ENCODE measurements at places on chromosomes 5 and 9.

GRCh38 chr9:38112049-38112448, 43.0 kb upstream of the SHB start:
- DNase-seq, result no peak

DNA sequence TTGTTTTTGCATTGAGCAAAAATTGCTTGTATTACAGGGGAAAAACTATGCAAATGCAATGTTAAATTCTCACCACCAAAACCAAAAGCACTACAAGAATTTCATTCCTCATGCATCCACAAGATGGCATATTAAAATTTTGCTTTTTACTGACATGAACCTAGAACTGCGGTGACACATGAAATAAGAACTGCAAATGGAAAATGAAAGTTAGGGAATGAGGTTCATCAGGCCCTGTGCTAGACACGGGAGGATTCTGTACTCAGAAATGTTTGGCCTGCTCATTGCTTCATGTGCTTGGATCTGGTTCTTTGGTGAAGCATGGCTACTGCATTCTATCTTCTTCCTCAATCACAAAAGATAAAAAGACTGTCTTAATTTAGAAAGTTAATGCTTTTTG, 9.1 kb upstream of the RFK start:
- DNase-seq, result peak; percentile 70

DNA sequence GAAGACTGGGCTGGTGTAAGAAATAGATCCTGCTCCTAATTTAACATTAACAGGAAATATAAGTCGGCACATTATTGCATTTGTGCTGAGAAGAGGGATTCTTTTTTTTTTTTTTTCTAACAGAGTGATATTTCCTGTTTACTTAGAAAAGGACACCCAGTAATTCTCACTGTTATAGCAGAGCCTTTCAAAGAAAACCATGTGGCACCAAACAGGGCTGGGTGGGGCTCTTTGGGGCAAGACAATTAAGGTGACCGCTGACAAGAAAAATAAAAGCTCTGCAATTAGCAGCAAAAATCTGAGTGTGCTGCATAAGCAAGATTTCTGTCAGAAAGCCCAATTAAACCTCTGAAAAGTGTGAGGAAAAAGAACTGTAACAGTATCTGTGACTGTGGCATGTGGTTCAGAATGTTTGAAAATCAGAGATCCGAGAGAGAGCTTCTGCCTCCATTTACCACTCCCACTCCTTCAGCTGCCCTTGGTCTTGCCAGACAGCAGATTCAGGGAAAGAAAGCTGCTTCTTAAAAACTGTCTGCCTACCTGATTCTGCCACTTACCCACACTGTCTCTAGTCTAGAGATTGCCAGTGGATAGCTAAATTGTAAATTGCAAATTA, 77.1 kb upstream of the IQGAP2 start:
- no peak for DNase-seq

DNA sequence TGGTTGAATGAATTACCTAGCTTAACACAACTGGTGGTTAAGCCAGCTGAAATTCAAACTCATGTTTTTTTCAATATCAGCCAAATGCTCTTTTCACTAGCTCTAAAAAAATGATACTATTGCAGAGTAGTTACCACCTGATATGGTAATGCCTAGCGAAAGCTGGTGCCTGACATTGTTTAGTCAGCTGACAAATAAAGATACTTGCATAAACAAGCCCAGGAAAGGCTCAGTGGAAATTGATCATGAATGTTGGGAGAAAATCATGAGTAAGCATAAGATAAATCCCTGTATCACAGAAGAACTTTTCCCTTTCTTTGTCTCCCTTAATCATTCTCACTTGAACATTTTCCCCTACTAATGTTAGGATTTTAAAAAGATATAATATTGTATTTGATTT, 54.6 kb downstream of the FGF10 start:
- no peak for DNase-seq

- DNase-seq, result no peak
Observed at GRCh38 chr5:139501381-139501780, 18.8 kb upstream of the STING1 start.

GRCh38 chr9:101437806-101438232, 2.2 kb upstream of the ALDOB start:
- DNase-seq, result no peak

DNA sequence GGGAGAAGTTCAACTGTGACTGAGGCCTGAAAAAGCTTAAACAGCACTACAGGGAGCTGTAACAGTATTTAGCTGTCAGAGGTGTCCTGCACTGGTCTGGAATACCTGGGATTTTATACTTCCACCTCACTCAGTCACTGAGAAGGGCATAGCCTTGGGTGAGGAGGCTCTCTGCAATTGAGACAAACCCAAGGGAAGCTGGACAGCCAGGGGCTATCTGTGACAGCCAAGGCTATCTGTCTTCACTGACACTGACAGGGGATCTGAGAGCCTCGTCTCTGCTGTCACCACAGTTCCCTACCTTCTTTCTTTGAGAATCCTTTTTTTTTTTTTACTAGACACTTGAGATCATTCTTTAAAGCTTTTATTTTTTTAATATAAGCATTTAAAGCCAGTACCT, 356.2 kb upstream of the CD180 start:
- DNase-seq, result no peak

- no peak for DNase-seq
Observed at GRCh38 chr9:110808599-110808980, 140.0 kb downstream of the MUSK start.

DNA sequence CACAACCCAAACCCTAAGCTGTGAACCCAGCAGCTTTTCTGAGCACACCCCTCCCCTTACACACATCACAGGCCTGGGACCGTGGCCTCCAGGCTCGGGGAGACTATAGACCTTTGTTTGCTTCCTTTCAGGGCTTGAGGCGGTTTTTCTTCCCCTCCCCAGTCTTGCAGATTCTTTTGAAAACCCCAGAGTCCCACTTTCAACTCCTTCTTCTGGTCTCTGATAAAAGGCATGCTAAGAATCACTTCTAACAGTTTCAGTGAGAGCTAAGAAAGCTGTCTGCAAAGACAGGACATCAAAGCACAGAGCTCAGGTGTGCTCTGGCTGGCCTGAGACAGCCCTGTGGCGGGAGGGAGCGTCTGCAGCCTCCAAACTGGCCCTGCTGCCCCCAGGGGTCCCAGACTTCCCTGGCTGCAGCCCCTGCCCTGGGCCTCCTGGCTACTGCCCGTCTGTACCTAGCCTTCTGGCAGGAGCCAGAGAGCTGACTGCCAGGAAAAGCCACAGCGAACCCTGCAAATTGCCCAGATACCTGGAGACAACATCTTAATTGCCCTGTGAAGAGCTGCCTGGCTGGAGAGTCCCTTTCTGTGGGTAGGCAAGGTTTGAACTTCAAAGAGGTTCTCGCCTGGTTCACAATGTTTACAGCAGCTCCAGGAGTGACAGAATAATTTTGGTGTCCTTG, 138.9 kb downstream of the GADD45G start:
- DNase-seq, result peak; percentile 98

DNA sequence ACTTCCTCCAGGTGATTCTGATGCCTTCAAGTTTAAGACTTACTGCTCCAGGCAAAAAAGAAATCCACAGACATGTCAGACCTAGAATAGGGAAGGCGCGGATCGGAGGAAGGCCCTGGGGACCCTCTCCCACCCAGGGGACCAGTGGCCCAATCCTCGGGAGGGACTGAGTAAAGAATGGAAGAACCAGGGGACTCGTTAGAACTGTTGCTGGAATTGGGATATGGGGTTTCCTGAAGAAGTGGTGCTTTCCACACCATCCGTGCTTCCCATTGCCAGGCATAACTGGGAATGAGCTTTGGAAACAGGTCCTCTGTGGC, 63.8 kb upstream of the SLC25A51 start:
- DNase-seq, result no peak

DNA sequence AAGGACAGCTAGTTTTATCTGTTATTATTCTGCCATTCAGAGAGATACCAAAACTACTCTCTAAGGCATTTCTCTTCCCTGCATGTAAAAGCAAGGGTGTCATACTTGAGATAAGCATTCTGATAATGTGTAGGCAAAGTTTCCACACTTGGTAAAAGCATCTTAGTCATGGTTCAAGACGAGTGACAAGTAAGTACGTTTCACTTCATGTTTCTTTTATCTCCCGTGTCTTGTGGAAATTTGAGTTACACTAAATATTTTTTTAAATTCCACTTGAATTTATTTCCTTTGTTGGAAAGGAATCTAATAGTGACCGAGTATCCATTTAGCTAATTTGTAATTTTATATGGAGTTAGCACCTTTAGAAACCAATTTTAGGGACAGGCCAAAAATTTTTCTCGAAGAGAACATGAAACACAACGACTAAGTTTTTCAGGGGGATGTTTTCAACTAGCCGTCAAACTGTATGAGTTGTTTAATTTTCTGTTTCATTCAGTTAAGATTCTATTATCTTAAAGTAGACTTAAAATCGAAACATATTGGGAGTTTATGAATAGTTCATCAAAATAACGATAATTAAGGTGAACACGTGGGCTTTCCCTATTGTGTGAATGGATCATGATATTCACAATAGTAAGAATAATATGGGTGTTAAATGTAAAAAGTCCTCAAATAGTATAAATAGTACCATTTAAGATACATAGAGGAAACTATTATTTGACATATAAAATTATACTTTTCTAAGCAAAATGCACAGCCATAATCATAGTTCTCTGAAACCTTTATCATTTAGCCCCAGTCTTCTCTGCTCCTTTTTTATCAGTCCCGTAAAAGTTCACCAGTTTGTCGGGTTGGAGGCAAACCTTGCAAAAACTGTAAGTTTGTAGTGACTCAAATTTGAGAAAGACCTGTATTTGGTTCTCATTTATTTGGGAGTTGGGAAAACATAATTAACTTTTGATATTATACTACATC, 1.6 kb downstream of the RFESD start:
- DNase-seq, result peak; percentile 28

- DNase-seq, result no peak
Observed at GRCh38 chr9:115628426-115628825, 510.5 kb upstream of the TNC start.

DNA sequence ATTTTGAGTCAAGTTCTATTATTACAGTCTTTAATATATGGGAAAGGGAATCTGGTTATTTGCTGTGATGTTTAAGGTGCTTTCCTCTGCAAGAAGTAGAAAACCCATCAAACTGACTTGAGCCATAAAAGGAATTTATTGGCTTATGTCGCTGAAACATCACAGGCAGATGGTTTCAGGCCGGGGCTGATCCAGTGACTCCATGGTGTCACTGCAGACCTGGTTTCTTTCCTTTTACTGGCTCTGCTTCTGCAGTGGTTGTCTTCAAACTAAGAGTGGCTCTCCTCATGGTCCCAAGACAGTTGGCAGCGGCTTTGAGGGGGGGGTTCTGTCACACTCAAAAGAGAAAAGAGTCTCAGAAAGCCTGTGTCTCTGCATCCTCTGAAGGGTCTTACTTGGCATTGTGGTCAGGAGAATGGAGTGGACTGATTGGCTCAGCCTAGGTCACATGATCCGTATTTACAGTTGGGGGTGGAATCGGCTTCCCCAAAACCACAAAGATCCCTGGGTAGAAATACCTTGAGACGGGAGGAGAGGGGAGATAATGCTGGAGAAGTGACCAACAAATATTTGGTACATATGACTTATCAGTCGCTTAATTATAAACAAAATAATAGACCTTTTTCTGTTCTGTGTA, 106.3 kb downstream of the DAPK1 start:
- DNase-seq, result peak; percentile 70

DNA sequence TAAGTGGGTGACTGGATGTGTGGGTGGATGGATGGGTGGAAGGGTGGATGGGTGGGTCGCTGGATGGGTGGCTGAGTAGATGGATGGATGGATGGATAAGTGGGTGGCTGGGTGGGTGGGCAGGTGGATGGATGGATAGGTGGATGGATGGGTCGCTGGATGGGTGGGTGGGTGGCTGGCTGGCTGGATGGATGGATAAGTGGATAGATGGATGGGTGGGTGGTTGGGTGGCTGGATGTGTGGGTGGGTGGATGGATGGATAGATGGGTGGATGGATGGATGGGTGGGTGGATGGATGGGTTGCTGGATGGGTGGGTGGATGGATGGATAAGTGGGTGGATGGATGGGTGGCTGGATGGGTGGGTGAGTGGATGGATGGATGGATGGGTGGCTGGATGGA, 27.3 kb upstream of the CEP72 start:
- no peak for DNase-seq

DNA sequence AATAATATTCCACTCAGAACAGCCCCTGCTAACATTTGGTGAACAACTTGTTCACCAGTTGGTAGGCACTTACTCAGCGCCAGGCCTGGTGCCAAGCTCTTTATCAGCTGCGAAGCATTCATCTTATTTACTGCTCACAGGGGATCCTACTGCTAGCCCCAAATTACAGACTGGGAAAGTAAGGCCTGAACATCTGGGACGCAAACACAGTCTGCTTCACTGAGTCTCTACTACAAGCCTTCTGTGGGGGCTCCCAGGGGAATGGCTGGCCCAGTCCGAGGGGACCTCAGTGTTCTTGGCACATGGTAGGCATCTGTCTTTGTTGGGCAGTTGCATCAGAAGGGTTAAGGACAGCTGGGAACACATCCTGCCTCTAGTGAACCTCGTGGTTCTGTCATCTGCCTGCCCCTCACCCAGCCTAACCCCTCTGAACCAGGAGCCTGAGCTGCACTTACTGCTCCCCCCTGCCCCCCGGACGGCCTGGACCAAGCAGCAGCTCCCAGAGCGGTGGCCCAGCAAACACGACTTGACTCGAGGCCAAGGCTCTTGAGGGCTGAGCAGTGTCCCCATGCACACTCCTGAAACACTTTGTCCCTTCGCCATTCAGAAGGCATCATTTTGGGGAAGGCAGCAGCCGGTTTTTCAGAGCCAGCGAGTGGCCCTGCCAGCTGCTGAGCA, at the start of gene PHYHD1:
Gene PHYHD1, plus strand, starts transcription at position 602 of the 678 bp plus-strand sequence. CDS start 1,342 bp downstream, outside the sequence.
- no peak for DNase-seq

DNA sequence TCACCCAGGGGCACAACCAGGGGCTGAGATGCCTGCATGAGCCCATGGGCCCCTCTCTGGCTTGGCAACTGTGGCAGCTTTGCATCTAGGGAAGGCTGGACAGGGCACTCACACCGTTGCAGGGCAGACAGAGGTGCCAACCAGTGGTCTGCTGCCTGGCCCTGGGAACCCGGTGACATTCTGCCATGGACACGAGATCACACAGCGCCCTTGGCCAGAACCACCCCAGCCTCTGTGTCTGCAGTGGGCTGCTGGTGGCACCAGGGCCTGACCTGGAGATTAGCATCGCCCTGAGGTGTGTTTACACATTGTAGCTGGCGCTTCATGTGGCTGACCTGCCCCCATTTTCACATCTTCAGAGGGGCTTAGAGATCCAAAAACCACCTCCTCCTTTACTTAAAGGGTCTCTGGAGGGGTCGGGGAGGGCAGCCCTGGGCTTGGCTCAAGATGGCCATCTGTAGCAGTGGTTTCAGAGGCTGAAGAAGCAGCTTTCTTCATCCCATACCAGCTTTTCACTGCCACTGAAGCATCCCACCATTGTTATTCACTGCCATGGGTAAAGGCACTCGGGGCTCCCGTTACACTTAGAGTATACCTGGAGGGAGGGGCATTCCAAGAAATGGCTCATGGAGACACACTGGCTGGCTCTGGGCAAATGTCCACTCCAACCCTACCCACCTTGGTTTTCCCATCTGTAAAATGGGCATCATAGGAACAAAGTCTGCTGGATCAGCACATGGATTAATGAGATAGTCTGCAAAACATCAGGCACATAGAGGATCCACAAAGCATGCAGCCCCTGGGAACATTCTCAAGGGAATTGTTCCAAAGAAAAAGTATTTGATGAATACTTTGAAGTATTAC, 11.4 kb downstream of the DCANP1 start:
- no peak for DNase-seq
